ENCODE measurements at places on chromosomes 2 and 18.

DNA sequence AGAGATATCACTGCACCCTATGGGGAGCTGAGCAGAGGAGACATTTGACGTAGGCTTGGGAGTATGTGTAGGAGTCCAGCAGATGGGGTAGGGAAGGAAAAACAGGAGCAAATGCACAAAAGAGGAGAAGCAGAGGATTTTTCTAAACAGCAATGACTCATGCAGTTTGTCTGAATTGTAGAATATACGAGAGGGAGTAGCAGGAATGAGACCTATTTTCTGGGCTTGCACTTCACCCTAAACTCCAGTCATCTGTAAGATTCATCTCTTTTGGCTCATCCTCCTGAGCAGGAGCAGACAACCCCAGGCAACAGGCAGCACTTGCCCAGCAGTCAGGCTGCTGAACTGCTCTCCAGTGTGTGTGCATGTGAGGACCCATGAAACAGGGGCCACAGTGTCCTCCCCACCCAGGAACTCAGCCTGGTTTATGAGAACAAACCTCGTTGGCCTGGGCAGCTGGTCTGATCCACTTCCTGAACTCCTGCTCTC, 100.2 kb upstream of the CDC42EP3 start:
- DNase-seq: peak; percentile 46

DNA sequence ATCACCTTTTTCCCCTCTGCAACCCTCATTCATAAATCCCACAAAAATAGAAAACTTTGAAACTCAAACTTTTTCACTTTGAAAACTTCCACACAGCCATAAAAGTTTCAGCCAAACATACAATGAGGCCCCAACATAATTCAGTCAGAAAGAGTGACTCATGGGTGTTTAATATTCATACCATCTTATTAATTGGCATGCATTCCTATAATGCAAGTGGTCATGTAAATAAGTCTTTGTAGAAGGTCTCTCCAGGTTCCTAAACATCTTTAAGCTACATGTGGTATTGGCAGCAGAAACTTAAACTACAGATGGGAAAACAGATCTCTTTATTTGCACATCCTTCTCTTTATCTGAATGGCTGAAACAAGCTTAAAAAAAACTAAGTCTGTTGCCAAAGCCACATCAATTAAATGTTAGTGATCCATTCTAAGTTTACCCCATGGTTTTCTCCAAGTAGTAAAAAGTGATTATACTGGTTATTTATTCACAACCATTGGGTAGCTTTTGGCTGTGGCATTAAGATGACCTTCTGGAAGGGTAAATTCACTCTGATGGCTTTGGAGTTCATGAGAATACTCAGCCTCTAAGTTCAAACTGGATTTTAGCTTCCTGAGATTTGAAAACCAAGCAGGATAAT, 70.2 kb upstream of the LYPD1 start:
- no peak for DNase-seq

GRCh38 chr2:11998626-11999378, 252.4 kb downstream of the LPIN1 start:
- no peak for DNase-seq

GRCh38 chr2:144914622-144915318, 394.9 kb upstream of the ZEB2 start:
- DNase-seq: no peak

GRCh38 chr2:45992021-45992740, 305.0 kb upstream of the EPAS1 start:
- DNase-seq: peak; percentile 66

DNA sequence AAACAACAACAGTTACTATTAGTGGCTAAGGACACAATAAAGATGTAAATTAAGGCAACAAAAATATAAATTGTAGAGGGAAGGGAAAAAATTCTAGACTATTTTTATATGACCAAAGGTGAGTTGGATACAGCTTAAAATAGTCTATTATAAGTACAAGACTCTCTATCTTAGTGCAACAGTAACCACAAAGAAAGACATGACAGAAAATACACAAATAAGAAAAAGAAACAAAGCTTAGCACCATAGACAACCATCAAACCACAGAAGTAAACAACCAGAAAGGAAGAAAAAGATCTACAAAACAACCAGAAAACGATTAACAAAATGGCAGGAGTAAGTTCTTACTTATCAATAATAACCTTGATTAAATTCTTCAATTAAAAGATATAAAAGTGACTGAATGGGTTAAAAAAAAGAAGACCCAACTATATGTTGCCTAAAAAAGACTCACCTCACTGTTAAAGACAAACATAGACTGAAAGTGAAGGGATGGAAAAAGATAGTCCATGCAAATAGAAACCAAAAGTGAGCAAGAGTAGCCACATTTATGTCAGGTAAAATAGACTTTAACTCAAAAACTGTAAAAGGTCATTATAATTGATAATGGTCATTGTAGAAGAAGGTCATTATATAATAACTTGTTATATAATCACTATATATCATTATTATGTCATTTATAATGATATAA, 62.5 kb downstream of the USP40 start:
- no peak for DNase-seq

DNA sequence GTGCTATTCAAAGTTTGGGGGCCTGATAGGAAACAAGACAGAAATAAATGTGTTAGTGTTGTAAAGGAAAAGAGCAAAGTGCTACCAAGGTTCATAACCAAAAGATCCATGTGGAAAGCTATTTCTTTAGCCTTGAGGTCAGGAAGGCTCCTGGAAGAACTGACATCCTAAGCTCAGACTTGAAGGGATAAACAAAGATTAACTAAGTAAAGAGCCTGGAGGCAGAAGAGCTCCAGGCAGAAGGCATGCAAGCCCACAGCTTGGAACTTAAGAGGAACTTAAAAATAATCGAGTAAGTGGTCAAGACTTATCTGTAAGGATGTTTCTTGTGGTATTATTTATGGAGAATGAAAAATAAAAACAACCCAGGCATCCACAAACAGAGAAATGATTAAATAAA, 245.0 kb upstream of the MGAT5 start:
- no peak for DNase-seq

DNA sequence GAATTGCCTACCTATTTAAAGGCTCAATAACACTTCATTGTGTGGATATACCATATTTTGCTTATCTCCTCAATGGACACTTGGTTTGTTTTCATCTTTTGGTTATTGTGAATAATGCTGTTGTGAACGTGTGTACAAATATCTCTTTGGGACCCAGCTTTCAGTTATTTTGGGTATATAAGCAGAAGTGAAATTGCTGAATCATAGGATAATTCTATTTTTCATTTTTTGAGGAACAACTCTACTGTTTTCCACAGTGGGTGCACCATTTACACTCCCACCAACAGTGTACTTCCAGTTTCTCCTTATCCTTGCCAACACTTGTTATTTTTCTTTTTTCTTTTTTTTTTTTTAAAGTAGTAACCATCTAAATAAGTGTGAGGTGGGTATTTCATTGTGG, 29.0 kb downstream of the PTPN4 start:
- DNase-seq: no peak

- no peak for DNase-seq
Observed at GRCh38 chr2:100422320-100423055, 5.0 kb upstream of the CHST10 start.

DNA sequence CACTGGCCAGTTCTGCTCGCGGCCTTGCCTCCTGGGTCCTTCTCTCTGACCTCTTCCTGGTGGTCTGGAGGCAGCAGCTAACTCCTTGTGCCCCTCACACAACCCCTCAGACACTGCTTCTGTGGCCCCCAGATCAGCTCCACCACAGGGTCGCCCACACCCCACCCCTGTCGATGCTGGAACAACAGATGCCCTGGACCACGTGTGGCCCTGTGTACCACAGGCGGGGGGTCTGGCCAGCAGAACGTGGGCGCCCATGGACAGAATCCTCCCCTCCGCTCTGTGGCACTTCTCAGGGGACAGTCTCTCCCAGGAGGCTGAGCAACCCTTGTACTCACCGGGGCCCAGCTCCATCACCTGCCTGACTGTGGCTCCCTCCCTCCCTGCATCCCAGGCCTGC, 245.6 kb downstream of the NDUFA10 start:
- DNase-seq: peak; percentile 10

GRCh38 chr18:45828917-45829811, 3.7 kb downstream of the SIGLEC15 start:
- no peak for DNase-seq

DNA sequence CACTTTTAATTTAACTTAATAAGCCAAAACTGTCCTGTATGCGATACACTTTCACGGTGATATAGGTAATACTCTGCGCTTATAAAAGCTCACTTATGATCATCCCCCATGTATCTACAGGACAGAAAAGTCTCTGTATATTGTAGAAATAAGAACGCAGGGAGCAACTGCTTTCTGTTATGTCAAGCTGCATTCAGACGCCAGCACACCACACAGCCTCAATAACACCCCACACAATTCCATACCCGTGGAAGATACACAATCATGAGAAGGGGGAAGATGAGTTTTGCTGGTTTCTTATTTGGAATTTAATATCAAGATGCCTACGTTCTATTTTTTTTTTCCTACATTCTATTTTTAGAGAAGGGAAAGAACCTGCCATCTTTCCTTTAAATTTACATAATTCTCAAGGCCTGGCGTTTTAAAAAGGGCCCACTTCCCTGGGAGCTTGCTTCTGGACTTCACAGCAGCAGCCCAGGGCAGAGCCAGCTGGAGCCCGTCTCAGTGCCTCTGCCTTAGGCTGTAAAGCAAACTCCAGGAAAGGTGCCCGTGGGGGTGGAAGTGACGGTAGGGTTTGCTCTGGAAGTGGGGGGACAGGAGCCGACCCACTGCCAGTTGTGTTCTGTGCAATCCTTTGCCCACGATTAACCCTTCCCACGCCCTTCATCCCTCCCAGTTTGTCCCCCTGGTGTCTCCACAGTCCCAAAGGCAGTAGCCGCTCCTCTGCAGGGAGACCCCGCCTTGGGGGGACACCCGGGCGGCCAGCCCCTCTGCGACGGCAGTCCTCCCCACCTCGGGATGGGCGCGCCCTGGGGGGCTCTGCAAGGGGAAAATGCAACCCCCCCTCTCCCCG, 5.3 kb downstream of the PTGR3 start:
- no peak for DNase-seq

- no peak for DNase-seq
Observed at GRCh38 chr2:144317071-144317738, 202.7 kb downstream of the ZEB2 start.

GRCh38 chr2:233240897-233241296, 10.6 kb upstream of the ATG16L1 start:
- no peak for DNase-seq

GRCh38 chr2:235920216-235920865, 247.8 kb downstream of the GBX2 start:
- no peak for DNase-seq

DNA sequence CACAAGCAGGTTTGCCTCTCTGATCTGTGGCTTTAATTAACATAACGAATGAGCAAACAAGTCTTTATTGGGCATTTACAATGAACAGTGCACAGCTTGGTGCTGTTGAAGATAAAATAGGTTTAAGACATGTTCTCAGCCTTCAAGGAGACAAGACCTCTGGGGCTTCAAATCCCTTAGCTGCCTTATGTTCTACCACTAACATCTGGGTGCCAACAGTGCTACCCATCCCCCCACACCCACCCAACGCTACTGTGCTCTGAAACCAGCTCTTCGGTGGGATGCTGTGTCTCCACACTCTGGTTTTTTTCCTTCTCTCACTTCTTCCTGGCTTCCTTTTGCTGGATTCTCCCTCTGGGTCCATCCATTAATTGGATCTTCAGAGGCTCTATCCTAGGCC, 14.1 kb upstream of the B3GNT2 start:
- no peak for DNase-seq

- DNase-seq: no peak
Observed at GRCh38 chr18:55248495-55248894, 289.2 kb upstream of the CCDC68 start.

- no peak for DNase-seq
Observed at GRCh38 chr18:10308154-10308553, 146.3 kb upstream of the APCDD1 start.

GRCh38 chr2:215316336-215316735, 4.5 kb downstream of the ATIC start:
- DNase-seq: no peak

DNA sequence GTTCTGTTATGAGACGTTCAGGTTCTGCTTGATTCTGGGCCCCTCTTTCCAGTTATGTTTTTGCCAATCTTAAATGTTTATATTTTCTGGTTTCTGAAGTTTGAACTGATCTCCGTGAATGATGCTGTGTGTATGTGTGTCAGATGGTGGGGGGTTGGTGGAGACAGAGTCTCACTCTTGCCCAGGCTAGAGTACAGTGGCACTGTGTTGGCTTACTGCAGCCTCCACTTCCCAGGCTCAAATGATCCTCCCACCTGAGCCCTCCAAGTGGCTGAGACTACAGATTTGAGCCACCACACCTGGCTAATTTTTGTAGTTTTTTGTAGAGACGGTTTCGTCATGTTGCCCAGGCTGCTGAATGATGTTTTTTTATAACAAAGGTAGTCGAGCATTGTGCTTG, 45.9 kb downstream of the PSMD14 start:
- DNase-seq: no peak

DNA sequence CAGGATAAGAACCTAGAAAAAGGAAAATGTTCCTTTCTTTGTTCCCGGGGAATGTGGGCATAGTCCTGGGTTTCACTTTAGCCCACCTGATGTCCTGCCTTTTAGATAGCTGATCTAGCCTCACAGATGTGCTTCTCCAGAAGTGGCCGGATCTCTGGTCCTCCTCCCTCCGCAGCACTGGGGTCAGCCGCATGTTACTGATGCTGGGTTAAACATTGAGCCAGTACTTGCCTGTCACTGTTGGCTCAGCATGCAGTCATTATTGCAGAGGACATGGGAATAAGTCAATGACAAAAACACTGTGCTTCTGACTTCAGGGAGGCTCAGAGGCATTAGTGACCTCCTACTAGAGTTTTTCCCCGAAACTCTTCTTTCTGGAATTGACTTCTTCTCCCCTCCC, 27.6 kb downstream of the NCK2 start:
- DNase-seq: no peak

DNA sequence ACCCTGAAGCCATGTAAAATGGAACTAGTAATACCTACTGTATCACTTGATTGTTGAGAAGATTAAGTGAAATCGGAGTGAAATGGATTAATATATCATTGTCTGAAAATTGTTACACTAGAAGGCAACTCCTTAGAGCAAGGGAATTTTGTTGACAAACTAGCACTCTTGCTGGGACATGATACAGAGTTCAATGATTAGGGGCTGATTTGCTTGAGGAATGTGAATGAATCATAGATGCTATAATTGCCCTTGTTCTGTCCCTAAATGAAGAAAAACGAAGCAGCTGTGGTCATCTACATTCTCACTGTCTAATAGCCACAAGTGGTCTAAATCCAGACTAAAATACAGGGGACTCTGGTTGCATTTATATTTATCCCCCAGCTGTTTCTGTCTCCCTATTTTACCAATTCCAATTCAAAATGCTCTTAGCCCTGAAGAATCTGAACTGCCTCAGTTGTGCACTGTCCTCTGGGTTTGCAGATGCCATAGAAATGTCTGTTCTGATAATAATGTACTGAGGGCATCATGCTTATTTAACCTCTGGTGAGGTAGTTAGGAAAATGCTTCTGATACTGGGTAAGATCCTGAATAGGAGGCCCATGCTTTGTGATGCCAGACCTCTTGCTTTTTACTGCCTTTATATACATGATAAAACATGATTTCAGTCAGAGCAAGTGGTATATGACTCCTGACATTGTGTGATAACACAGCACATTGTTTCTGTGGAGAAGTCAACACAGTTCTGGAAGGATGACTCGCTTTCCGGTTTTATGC, 382.1 kb downstream of the NRXN1 start:
- no peak for DNase-seq

All from left colon (tissue), 2 donors.